ENCODE measurements at places on chromosomes 2 and 18.

GRCh38 chr2:239711911-239712570, 311.2 kb upstream of the HDAC4 start:
- no peak for DNase-seq

DNA sequence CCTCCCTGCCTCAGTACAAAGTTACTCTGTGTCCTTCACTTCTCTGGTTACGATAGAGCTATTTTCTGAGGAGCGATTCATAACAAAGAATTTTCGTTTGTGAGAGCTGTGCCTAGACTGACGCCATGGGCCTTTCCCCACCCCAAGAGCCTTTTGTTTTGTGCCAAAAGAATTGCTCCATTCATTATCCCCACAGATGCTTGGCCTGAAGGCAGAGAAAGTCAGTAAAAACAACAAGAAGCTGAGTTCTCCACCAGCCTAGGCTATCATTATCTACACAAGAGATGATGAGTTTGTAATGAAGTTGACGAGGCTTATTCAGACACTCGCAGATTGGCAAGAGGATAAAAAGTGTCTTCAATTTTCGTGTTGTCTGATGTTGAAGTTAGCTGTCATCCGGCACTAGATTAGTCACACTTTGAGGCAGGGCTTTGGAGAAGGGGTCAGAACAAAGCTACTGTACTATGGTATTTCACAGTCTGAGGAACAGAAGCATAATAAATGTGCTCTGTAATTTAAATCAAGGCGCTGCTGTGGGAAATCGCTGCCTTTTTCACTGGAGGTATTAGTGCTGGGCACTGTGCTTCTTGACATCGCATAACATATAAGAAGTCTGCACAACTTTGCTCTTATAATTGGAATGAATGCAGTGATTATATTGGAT, 278.4 kb upstream of the FIGN start:
- no peak for DNase-seq

DNA sequence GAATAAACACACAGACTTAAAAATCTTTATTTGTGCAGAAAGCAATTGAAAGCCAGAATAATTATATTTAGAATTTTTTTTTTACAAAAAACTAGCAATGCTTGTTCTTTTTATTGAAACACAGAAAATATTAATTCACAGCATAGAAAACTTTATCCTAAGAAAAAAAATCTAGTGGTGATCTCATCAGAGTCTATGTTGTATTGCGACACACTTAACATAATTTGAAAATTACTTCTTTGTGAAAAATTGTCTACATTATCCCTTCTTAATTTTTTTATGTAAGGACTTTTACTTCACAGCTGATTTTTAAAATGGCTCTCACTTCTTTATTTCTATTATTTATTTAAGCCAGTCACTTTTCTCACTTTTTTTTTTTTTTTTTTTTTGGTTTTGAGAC, 103.4 kb downstream of the LDLRAD4 start:
- no peak for DNase-seq

DNA sequence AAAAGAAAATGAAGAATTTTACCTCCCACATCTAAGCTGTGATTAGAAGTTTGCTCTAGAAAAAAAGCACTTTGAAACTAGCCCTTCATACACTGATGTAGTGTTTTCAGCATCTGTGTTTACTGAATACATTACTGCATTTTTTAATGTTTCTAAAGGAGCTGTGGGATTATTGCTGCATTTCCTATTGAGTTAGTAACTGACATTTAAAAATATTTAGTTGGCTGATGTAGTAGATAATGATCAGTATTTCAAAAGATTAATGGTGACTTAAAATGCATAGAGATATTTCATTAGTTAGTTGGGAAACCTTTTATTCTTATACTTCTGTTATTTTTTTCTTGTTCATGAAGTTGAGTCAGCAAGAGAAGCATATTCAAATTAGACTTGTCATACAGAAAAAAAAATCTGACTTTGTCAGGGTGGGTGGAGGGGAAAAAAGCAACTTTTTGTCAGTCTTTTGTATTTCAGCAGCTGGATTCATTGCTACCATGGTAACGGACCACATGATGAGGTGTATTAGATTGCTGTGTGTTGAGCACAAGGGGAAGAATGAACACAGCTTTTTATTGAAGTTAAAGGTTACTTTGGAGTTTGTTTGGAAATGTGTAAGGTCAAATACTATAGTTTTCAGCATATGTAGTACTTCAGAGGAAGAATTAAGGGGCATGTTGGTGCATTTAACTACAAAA, at the start of gene DTNA:
DTNA (plus strand) TSS at position 549 of the 692 bp plus-strand sequence. CDS start 45,679 bp downstream, outside the sequence.
- DNase-seq = no peak

DNA sequence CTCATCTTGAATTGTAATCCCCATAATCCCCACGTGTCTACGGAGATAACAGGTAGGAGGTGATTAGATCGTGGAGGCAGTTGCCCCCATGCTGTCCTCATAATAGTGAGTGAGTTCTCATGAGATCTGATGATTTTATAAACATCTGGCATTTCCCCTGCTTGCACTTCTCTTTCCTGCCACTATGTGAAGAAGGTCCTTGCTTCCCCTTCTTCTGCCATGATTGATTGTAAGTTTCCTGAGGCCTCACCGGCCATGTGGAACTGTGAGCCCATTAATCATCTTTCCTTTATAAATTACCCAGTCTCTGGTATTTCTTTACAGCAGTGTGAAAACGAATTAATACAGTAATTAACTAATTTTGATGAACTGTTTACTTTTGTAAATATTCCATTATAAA, 582.5 kb downstream of the TSN start:
- DNase-seq = no peak

DNA sequence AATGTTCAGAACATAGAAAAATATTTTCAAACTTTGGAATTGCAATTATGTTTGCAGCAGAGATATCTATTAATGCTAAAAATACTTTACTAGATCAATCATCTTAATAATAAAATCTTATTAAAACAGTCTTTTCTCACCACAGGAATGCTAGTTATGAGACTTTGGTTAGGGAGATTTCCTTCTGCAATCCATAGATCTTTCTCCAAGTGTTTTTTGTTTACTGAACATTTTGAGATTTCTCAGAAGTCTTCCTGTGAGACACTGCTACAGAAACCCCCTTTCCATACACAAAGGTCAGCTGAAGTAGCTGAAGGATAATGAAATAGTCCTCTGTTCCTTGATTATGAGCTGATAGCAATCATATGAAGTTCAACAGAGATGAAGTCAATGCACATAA, 59.4 kb upstream of the RAPH1 start:
- no peak for DNase-seq

- no peak for DNase-seq
Measured at GRCh38 chr18:2979871-2980790, 32.8 kb downstream of the LPIN2 start.

DNA sequence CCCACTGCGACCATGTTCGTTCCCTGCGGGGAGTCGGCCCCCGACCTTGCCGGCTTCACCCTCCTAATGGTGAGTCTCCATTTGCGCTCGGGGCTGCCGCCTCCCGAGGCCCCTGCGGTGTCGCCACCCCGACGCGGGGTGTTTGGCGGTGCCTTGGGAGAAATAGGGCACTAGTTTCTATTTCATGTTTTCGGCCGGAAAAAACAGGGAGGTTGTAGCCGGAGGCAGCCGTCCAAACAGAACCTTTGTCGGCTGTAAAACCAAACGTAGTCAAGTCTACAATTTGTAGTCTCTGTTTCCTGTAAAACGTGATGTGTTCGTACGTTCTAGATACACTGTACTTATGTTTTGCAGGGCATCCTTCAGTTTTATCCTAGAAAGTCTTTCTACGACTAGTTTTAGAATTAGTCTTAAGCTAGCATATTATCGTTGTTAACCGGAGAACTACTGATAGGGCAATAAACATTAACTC, 290 bp downstream of the PSMG2 start:
- no peak for DNase-seq

GRCh38 chr2:59789523-59789922, 763.9 kb downstream of the BCL11A start:
- DNase-seq = no peak

DNA sequence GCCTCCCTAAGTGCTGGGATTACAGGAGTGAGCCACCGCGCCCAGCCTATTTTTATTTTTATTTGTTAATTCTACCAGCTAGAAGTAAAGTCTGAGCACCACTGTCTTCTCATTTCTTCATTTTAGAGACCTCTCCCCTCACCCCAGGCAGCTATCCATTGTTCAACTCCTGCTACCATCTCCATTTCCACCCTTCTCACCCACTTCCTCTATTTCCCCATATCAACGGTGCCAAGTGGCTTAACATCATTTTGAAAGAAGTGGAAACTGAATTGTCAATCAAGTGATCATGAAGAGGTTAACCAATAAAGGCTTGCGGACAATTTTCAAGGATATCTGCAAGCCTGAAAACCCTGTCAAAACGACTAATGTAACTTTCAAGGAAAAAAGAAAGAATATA, 323.1 kb downstream of the NBAS start:
- no peak for DNase-seq

DNA sequence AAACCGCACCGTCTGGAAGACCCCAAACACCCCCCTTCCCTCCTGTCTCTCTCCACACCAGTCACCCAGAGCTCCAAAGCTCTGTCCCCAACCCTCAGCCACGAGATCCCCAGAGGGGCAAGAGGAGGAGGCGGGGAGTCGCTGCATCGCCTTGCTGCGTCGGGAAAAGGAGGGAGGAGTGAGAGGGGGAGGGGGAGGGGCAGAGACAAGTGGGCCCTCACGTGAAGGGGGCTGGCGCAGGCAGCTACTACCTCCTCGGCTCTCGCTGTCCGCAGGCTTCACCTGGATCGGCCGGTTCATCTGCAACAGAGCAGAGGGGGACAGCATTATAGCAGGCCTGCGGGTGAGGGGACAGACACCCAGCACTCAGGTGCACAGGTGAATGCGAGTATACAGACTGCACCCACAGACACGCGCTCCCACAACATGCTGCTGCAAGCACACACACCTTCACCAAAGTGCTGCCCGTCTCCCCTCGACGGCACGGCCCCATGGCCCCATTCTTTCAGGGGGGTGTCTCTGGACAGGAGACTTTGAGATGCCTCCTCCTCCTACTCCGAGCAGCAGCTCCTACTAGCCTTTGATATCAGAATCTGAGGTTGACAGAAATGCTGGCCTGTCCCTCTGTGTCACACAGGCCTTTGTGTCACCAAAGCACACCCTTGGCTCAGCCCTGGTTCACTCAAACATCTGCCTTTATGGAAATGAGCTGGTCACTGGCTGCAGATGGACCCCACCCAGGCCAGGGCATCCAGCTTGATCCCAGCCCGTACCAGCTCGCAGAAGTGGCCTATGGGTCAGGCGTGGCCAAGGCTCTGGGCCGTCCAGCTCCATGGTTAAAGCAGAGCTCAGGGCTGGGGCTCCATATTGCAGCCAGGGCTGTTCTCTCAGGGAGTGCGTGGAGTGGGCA, 243.8 kb downstream of the CELF4 start:
- no peak for DNase-seq

DNA sequence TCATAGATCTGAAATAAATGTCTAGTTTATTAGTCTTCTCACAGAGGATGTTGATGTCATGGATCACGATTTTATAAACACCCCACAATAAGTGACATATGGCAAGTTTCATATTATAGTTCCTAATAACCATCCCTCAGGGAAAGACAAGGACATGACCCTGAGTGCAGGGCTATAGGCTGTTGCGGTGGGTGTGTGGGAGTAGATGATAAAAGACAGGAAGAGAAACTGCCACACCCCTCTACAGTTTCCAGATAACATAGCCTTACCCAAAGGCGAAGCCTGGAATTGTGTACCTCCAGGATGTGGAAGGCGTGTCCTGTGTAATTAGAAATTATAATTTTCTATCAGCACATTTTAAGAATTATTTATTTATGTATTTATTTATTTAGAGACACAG, 2.4 kb upstream of the NEDD4L start:
- no peak for DNase-seq

GRCh38 chr2:47402555-47402804, 476 bp upstream of the MSH2 start:
- no peak for DNase-seq

DNA sequence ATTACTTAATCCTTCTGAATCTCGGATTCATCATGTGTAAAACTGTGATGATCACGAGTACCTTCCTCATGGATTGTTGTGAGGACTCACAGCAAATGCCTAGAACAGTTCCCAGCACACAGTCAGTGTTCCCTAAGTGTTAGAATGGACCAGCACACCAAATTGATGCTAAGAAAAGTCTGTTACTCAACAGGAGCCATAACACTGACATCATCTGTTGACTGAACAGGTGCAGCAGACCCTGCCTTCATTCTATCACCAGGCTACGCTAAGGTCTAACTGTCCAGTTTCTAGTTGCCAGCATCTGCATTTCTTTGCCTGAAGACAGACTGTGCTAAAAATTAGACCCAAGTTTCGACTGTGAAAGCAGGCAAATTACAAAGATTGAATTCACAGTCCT, 18.6 kb downstream of the DTNB start:
- DNase-seq = no peak

GRCh38 chr2:237306083-237306786, 107.7 kb downstream of the COL6A3 start:
- DNase-seq = no peak

- no peak for DNase-seq
Measured at GRCh38 chr2:97953853-97954252, 41.9 kb downstream of the TMEM131 start.

DNA sequence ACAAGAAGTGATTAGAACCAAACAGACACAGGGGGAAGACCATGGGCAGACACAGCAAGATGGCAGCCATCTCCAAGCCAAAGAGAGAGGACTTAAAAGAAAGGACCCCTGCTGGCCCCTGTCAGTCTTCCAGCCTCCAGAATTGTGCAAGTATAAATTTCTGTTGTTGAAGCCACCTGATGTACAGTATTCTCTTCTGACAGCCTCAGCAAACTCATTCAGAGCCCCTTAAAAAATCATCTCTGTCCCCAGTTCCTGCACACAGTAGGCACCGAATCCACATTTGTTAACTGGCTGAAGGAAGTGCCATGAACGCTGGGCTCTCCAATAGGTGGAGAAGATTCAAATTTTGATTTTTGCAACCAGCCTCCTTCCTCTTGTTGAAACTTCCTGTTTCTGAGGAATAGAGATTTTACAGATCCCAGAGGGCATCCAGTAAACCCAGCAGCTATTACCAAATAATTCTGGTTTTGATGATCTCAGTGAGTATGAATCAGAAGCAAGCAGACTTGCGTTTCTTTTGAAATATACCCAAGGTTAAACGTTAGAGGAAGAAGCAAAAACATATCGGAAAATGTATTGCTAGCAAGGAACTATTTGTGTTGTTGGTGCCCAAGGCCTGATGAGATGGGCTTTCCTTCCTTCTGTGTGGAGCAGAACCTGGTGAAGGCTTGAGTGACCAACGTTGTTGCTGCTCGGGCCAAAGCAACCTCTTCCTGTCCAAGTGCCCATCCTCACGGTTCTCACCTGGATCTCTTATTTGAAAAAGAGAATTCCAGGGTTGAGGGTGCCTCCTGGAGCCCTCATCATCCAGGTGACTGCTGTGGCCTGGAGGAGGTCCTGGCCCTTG, 47.7 kb upstream of the PLB1 start:
- no peak for DNase-seq

DNA sequence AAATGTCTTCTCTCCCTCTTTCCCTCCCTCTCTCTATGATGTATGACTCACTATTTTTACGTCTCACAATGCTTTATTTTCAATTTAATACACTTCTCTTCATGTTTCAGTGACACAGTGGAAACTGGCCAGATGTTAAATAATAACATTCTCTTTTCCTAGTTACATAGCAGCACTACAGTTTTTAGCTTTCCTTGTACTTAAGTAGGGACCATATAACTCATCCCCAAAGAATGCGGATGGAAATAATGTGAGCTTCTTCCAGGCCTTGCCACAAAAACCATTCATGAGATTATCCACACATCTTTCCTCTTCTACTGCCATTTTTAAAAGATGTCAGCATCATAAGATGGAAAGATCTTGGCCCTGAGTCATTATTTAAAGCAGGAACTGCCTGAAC, 789.4 kb downstream of the LRP1B start:
- no peak for DNase-seq

- peak; percentile 34 for DNase-seq
Measured at GRCh38 chr2:241354668-241355658, 1.1 kb upstream of the FARP2 start.

- DNase-seq = no peak
Measured at GRCh38 chr2:181036445-181036844, 56.0 kb downstream of the UBE2E3 start.
